HCT116 (cell line): ENCODE measurements at places on chromosomes 6 and 20.
A peak's percentile ranks its signal among the peaks of the same experiment; 100 is the strongest.

- no peak for DNase-seq
Observed at GRCh38 chr6:163974322-163974721, 559.8 kb downstream of the QKI start.

DNA sequence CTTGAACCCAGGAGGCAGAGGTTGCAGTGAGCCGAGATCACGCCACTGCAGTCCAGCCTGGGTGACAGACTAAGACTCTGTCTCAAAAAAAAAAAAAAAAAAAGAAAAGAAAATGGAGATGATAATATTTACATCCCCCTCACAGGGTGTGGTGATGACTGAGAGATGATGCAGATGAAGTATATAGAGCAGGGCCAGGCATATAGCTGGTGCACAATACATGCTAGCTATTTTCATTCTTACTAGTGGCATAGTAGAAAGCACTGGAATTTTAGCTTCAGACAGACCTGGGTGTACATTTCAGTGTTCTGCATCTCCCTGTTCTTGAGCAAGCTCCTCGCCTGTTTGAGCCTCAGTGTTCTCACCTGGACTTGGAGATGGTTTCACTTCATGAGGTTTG, 36.9 kb downstream of the CEBPB start:
- no peak for DNase-seq

DNA sequence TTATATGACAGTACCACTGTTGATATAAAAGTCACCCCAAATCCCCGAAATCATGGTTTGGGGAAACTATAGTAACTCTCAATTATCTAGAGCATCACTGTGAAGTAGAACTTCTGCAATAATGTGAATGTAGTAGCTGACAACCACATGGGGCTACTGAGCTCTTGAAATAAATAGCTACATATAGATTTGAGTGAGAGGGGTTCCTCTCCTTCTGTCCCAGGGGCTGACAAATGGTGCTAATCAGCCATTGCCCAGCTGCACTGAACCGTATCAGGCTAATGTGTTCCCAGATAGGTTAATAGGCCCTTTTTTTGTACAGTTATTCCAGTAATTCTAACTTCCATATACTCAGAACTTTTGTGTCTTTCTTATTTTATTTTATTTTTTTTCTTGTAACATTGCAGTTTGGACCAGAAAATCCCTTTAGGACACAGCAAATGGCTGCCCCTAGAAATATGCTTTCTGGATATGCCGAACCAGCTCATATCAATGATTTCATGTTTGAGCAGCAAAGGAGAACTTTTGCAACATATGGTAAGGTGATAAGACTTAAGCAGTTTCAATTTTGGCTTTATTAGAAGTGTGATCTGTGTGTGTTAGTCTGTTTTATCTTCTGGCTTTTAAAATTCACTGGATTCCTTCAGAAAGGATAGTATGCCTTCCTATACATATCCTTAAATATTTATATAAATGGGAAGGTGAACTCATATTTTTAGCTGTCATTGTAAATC, 21.1 kb downstream of the CDC40 start:
- no peak for DNase-seq

GRCh38 chr6:151009576-151009975, 144.1 kb downstream of the MTHFD1L start:
- no peak for DNase-seq

DNA sequence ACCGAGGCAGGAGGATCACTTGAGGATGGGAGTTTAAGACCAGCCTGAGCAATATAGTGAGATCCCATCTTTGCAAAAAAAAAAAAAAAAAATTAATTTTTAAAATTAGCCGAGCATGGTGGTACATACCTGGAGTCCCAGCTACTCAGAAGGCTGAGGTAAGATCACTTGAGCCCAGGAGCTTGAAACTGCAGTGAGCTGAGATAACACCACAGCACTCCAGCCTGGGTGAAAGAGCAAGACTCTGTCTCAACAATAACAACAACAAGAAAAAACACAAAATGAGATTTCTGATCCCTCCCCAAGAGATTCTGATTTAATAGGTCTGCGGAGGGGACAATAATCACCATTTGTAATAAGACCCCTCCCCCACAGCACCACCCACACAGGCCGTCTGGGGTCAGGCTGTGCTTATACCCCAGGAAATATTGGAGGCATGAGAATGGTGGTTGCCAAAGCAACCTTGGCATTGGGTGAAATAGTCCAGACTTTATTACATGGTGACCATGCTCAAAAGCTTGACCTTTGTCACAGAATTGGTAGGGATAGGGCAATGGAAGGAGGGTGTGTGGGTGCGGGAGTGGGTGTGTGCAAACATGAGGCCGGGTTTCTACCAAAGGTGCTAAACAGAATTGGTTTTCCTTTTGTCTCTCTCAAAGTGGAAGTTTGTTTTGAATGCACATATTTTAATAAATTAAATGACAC, 24.4 kb upstream of the ADTRP start:
- no peak for DNase-seq

GRCh38 chr6:145015739-145016558, 719.4 kb downstream of the EPM2A start:
- peak; percentile 86 for DNase-seq

GRCh38 chr20:20369250-20370093, 1.6 kb downstream of the INSM1 start:
- no peak for DNase-seq
